Stimulated activated CD8-positive, alpha-beta memory T cell treated with anti-CD3 and anti-CD28 coated beads, Interleukin-2, amount 100 ng/mL, for 1 hour (primary cell): ENCODE measurements at places on chromosomes 11 and 22.

DNA sequence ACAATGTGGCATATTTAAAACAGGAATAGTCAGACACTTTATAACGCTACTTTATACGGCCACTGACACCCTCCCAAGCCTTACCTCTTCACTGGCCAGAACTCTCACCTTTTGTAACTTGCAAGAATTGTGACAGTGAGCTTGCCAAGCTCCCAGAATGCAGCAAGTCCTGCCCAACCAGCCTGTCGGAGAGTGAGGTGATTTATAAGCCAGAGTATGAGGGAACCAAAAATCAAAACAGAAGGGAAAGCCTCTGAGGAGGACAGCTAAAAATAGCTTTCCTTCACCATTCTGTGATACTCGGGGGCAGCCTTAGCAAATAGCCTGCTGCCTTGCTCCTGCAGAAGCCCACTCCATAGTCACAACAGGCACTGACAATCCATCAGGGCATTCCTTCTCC lies 229.7 kb downstream of the FAM76B start:
- DNase-seq = no peak

DNA sequence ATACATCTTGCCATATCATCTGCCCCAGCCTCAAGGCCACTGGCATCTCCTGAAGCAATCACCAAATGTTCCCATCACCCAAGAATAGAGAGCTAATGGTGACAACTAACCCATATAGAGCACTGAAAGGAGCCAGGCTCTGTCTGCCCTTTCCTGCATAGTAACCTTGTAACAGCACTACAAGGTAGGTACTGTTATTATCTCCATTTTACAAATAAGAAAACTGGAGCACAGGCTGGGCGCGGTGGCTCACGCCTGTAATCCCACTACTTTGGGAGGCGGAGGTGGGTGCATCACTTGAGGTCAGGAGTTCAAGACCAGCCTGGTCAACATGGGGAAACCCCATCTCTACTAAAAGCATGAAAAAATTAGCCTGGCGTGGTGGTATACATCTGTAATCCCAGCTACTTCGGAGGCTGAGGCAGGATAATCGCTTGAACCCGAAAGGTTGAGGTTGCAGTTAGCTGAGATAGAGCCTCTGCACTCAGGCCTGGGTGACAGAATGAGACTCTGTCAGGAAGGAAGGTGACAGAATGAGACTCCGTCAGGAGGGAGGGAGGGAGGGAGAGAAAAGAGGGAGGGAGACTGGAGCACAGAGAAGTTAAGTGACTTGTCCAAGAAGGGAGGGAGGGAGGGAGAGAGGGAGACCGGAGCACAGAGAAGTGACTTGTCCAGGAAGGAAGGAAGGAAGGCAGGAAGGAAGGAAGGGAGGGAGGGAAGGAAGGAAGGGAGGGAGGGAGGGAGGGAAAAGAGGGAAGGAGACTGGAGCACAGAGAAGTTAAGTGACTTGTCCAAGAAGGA lies 2.2 kb downstream of the SLC35F2 start:
- no peak for DNase-seq

DNA sequence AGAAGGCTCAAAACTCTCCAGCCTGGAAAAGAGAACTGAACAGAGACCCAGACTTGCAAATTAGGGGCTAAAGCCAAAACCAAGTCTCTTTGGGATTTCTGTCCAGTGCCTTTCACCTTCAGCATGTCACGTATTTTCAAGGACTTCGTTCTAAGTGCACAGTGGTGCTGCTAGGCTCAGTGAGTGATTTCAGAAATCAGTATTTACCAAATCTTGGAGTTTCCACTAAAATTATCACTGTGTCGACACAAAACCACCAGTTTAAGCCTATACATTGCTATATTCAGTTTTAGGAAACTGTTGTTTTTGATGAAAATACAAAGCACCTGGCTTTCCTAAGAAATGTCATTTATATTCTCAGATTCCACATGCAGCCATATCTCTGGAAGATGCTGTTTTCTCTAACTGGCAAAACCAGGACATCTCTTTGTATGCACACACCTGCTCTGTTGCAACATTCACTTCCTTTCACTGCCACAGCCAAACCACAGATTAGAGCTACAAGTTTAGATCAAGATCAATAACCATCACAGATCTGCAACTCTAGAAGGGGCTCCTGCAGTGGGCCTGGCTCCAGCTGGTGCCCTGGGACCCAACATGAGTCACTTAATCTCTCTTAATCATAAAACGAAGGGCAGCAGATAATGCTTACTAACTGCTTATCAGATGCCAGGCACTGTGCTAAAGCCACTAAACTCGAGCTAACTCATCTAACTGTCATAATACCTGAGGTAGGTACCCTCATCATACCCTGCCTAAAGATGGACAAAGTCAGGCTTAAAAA lies 22.3 kb downstream of the SMCO4 start:
- no peak for DNase-seq

DNA sequence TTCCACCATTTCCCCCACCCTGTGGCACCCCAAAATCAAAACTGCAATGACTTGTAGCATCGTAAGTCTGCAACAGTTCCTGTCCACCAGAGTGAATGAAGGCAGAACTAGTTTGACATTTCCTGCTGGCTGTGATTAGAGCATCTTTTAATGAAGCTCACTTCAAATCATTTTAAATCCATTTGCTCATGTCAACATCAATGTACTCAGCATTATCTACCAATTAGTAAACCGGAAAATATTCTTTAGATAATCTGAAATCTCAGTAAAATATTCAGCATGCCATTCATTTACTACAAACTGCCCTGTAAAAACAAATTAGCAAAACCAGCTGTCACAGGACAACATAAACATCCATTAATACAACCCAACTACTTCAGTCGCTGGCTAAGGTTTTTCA lies 38.1 kb downstream of the CADM1 start:
- DNase-seq = no peak

DNA sequence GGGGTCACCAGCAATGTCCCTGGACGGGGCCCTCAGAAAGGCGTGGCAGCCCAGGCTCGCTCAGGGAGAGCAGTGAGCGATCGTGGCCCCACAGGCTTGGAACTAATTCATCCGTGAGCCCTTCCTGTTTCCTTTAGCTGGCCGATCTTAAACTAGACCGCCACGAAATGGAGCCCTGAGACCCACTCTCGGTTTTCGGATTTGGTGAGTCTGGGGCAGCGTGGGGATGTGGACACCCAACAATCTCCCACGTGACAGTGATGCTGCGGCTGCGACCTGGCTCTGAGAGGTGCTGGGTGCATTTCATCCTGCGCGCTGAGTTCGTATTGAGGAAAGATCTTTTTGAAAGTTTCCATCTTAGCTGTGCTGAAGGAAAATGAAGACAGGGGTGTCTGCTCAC lies 501.3 kb upstream of the B3GAT1 start:
- DNase-seq = no peak

- no peak for DNase-seq
Observed at GRCh38 chr11:8871962-8872361, 39.0 kb upstream of the AKIP1 start.

DNA sequence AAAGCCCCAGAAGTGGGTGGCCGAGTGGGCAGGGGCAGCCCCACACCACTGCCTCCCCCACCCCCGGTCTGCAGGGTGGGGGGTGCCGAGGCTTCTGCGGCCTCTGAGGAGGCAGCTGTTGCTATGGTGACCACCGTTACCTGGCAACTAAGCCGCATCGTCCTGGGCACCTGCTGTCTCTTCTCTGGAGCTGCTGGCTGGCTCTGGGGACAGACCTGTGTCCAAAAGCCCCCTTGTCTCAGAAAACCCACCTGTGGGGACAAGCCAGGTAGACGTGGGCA lies 79.9 kb upstream of the PRR5 start:
- DNase-seq = no peak
